Tibial nerve (tissue), 4 donors: ENCODE measurements at places on chromosomes 3 and 15. TPM values are rescaled to one million over a fixed set of nuclear protein-coding genes. Genes with fewer than 3 reads are reported as not detected.

The FEZF2 gene
- not detected for total RNA-seq

The RARB gene
- total RNA-seq, result 9.3 TPM

The FAN1 gene
- total RNA-seq, result 18.0 TPM

The SCN5A gene
- 2.5 TPM for total RNA-seq

The PIERCE2 gene
- total RNA-seq, result 1.8 TPM

DNA sequence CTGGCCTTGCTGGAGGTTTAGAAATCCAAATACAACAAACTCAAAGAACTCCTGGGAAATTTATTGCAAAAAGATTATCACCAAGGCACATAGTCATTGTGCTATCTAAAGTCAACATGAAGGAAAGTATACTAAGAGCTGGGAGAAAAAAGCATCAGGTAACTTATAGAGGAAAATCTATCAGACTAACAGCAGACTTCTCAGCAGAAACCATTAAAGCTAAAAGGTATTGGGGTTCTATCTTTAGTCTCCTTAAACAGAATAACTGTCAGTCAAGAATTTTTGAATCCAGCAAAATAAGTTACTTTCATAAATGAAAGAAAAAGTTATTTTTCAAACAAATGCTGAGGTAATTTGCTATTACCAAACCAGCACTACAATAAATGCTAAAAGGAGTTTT lies 8.0 kb downstream of the OR5K3 start:
- no peaks in the 10 kb centered on the region for H3K36me3 ChIP-seq
- no peak overlapping the region for H3K27ac ChIP-seq
- no peaks in the 10 kb centered on the region for H3K27me3 ChIP-seq
- no peak for DNase-seq

GRCh38 chr3:12918231-12918630 lies 76.9 kb upstream of the RPL32 start:
- H3K27me3 ChIP-seq, result no peaks in the 10 kb centered on the region
- peaks cover 90% of the 10 kb centered on the region for H3K36me3 ChIP-seq
- no peak overlapping the region for H3K27ac ChIP-seq
- DNase-seq, result no peak

DNA sequence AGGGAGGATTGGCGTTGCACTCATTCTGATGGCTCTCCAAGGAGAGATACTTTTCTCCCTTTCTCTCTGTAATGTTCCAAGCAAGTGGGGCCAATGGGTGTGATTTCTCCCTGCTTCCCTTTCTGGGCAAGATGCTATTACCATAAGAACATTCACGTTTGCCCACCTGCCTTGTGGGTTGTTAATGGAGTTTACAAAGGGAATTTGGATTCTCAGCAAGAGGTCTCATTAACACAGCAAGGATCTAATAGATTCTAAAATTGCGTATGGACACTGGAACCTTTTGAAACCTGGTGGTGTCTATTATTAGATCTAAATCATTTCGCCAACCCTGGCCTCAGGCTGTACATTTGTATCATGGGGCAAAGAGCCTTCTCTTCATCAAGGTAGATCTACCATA lies 74.1 kb downstream of the SLCO3A1 start:
- no peaks in the 10 kb centered on the region for H3K36me3 ChIP-seq
- no peak overlapping the region for H3K27ac ChIP-seq
- H3K27me3 ChIP-seq, result no peaks in the 10 kb centered on the region
- peaks cover 12% of the 10 kb centered on the region for H3K4me1 ChIP-seq
- H3K4me3 ChIP-seq, result no peak overlapping the region

GRCh38 chr15:58307313-58307961 lies 124.4 kb upstream of the LIPC start:
- DNase-seq, result no peak
- no peak overlapping the region for H3K27ac ChIP-seq

DNA sequence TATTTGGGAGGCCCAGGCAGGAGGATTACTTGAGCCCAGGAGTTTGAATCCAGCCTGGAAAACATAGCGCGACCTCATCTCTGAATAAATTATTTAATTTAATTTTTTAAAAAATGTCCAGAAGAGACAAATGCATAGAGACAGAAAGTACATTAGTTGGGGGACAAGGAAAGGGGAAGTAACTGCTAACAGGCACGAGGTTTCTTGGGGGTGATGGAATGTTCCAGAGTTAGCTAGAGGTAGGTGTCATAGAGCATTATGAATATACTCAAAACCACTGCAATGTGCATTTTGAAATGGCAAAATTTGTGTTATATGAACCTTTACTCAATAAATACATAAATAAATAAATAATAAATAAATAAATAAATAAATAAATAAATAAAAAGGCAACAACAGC lies 31.7 kb upstream of the CYP11A1 start:
- H3K27ac ChIP-seq, result no peak overlapping the region
- H3K36me3 ChIP-seq, result no peaks in the 10 kb centered on the region
- H3K4me1 ChIP-seq, result no peaks in the 10 kb centered on the region
- DNase-seq, result no peak
- H3K27me3 ChIP-seq, result no peaks in the 10 kb centered on the region
- no peak overlapping the region for H3K4me3 ChIP-seq

DNA sequence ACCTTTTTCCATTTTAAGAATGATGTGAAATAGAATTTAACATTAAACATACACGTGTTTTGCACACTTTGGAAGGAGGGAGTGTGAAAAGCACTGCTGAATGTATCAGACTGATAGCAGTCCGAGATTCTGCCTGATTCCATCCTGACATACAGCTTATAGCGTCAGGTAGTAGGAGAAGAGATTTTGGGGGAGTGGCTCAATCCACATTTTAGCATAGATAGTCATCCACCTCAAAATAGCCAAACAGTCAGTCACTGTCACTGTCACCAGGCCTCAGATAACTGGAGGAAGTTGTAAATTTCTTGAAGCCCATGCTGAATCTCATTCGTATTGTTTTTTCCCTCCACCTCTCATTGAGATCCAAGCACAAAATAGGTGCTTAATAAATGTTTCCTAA lies 35.4 kb upstream of the ARHGEF26 start:
- H3K36me3 ChIP-seq, result no peaks in the 10 kb centered on the region
- no peak for DNase-seq
- H3K27me3 ChIP-seq, result no peaks in the 10 kb centered on the region
- H3K4me1 ChIP-seq, result no peaks in the 10 kb centered on the region
- H3K27ac ChIP-seq, result no peak overlapping the region
- no peak overlapping the region for H3K4me3 ChIP-seq

- H3K27me3 ChIP-seq, result no peaks in the 10 kb centered on the region
- H3K4me1 ChIP-seq, result no peaks in the 10 kb centered on the region
- H3K36me3 ChIP-seq, result peaks cover 14% of the 10 kb centered on the region
Measured at GRCh38 chr3:42205800-42206514, 60.0 kb downstream of the CCK start.

GRCh38 chr15:44812029-44812517 lies 75.7 kb downstream of the TRIM69 start:
- no peak overlapping the region for H3K4me3 ChIP-seq
- no peaks in the 10 kb centered on the region for H3K36me3 ChIP-seq
- no peaks in the 10 kb centered on the region for H3K27me3 ChIP-seq
- DNase-seq, result no peak
- no peaks in the 10 kb centered on the region for H3K4me1 ChIP-seq
- H3K27ac ChIP-seq, result no peak overlapping the region

- no peak overlapping the region for H3K4me3 ChIP-seq
- H3K27ac ChIP-seq, result no peak overlapping the region
- H3K27me3 ChIP-seq, result no peaks in the 10 kb centered on the region
- no peaks in the 10 kb centered on the region for H3K36me3 ChIP-seq
- no peak for DNase-seq
- H3K4me1 ChIP-seq, result no peaks in the 10 kb centered on the region
Measured at GRCh38 chr3:30269751-30270445, 336.5 kb upstream of the TGFBR2 start.

DNA sequence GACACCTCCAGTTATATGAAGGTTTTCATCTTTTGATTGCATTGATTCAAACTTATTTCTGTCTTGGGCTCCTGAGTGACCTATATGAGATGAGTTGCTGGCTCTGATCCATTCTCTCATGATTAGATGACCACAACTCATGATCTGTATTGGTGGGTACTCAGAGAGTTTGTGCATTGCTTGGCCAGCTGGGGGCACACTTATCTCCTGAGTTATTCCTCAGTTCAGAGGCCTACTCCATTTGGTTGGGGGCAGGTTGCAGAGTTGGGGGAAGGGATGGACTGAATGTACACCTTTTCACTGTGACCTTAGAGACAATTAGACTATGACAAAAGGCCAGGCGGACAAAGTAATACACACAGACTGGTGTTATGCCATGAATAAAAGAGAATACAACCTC lies 166.2 kb upstream of the SEMA6D start:
- DNase-seq, result no peak
- H3K27me3 ChIP-seq, result no peaks in the 10 kb centered on the region
- H3K27ac ChIP-seq, result no peak overlapping the region

- no peak overlapping the region for H3K27ac ChIP-seq
- no peaks in the 10 kb centered on the region for H3K4me1 ChIP-seq
- no peak for DNase-seq
- no peaks in the 10 kb centered on the region for H3K27me3 ChIP-seq
- H3K36me3 ChIP-seq, result no peaks in the 10 kb centered on the region
Measured at GRCh38 chr3:15875016-15875689, 77.4 kb upstream of the ANKRD28 start.

DNA sequence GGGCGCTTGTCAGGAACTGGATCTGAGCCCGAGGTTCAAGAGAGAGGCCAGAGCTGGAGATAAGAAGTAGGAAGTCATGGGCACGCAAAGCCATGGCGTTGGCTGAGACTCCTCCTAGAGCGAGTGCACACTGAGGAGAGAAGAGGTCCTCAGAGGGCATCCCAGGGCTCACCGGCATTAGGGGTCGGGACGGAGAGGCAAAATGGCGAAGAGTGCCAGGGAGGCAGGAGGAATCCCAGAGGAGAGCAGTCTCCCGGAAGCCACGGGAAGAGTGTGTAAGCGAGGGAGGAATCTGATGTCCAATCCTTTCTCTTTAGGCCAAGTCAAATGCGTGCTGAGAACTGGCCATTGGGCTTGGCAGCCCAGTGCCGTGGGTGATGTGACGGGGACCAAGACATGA lies 24.0 kb downstream of the EFCC1 start:
- H3K4me1 ChIP-seq, result peaks cover 12% of the 10 kb centered on the region
- no peak for DNase-seq
- no peaks in the 10 kb centered on the region for H3K27me3 ChIP-seq
- no peaks in the 10 kb centered on the region for H3K36me3 ChIP-seq
- H3K4me3 ChIP-seq, result no peak overlapping the region

- no peaks in the 10 kb centered on the region for H3K36me3 ChIP-seq
- DNase-seq, result no peak
- H3K27ac ChIP-seq, result no peak overlapping the region
- no peak overlapping the region for H3K4me3 ChIP-seq
- H3K4me1 ChIP-seq, result no peaks in the 10 kb centered on the region
Measured at GRCh38 chr15:29633971-29634370, 188.3 kb downstream of the TJP1 start.

DNA sequence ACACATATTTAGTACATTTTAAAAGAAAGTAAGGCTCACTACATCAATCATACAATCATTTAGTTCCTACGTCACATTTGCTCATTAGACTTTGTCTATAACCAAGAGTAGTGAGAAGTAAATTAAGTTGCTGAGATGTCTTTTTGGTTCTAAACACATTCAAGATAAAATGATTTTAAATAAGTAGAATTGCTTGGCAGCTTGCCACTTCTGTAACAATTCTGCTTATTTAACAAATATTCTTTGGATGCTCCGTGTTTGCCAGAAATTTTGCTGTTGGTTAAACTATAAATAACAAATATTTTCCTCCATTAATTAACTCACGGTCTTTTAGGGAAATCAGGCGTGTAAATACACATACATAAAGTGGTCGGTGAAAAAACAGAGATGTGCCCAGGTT lies 18.3 kb downstream of the SUCNR1 start:
- H3K4me1 ChIP-seq, result no peaks in the 10 kb centered on the region
- no peak for DNase-seq
- no peaks in the 10 kb centered on the region for H3K27me3 ChIP-seq
- no peak overlapping the region for H3K4me3 ChIP-seq

GRCh38 chr15:83127547-83128150 lies 20.2 kb downstream of the TM6SF1 start:
- DNase-seq, result no peak
- no peak overlapping the region for H3K27ac ChIP-seq
- H3K4me1 ChIP-seq, result no peaks in the 10 kb centered on the region
- no peaks in the 10 kb centered on the region for H3K36me3 ChIP-seq

GRCh38 chr3:127670761-127671522 lies 1.8 kb upstream of the ABTB1 start:
- no peaks in the 10 kb centered on the region for H3K27me3 ChIP-seq
- no peak overlapping the region for H3K27ac ChIP-seq
- H3K36me3 ChIP-seq, result peaks cover 11% of the 10 kb centered on the region
- H3K4me3 ChIP-seq, result no peak overlapping the region
- DNase-seq, result no peak

DNA sequence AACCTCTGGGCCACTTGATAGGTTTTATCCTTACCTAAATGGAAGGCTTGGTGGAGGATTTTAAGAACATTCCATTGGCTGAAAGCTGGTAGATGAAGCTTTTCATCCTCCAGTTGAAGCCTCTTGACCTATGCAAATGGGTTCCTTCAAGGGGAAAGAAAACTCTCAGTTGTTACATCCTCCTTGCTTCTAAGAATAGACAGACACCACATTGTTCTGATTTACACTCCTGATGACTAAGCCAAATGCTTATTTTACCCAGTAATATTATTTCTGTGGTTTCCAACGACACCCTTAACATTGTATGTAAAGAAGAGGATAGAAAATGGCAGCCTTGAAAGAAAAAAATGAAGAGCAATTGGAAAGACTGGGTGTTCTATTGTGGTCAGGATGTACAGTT lies 480.5 kb downstream of the OTOL1 start:
- no peaks in the 10 kb centered on the region for H3K4me1 ChIP-seq
- H3K4me3 ChIP-seq, result no peak overlapping the region
- no peaks in the 10 kb centered on the region for H3K27me3 ChIP-seq

DNA sequence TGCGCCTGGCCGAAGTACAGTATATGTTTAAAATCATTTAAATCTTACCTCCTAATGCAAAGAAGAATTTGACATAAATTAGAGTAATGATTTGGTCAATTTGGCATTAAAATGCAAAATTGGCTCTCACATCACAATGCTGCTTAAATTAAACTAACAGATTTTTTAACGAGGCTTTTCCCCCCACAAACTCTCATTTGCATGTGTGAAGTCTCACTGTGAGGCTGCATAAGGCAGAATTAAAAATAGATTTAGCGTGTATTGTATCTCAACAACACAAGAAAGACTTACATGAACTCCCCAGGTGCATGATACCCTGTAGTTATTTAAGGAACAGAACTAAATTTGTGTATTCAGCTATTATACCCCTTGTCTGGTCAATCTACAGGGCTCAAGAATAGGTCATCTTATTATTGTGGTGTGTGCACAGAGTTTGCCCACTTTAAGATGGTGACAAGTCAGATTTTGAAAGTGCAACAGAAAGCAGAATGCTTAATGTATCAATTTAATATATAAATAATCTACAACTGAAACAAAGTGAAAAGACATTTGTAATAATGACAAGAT lies 897.9 kb downstream of the EPHA3 start:
- no peaks in the 10 kb centered on the region for H3K4me1 ChIP-seq
- H3K36me3 ChIP-seq, result no peaks in the 10 kb centered on the region
- H3K4me3 ChIP-seq, result no peak overlapping the region

DNA sequence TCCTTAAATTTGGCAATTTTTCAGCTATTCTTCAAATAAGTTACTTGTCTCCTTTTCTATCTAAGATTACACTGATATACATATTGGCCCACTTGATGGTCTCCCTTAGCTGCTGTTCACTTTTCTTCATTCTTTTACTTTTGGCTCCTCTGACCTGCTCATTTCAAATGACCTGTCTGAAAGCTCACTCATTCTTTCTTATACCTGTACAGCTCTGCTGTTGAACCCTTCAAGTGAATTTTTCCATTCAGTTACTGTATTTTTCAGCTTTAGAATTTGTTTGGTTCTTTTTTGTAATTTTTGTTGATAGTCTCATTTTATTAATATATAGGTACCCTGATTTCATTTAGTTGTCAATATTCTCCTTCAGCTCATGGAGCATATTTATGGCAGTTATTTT lies 39.7 kb downstream of the MNS1 start:
- no peak overlapping the region for H3K27ac ChIP-seq
- no peaks in the 10 kb centered on the region for H3K36me3 ChIP-seq
- no peak for DNase-seq
- H3K27me3 ChIP-seq, result no peaks in the 10 kb centered on the region
